ENCODE measurements at places on chromosomes 3 and 15.

DNA sequence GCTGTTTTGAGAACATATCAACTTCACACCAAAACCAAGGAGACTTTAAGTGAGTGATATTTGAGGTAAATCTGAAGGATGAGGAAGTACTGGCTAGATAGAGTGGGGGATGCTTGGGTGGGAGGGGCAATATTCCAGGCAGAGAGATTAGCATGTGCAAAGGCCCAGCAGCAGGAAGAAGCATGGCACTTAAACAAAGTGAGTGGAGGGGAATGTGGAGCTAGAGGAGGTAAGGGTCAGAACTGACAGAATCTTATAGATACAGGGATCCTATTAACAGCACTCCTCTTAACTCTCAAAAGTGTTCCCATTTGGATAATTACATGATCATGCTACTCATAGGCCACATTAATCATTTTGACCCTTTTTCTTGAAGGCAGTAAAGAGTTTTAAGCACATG lies 41.4 kb upstream of the SPRED1 start:
- DNase-seq, result no peak

DNA sequence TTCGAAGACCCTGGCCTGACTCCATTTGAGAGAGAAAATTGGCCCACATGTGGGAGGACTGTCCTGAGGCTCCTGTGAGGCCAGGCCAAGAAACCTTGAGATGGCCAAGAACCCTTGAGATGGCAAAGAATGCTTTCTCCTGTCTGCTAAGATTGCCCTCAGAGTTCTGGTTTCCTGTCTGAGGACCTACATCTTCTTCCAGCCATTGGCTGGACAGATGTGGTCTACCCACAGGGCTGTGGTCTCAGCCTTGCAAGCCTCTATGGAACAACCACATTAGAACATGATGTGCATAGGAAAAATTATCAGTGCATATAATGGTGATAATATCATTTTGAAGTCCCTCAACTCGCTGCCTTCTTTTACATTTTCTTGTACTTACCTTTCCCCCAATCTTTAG lies 10.8 kb upstream of the RASA2 start:
- DNase-seq, result no peak

DNA sequence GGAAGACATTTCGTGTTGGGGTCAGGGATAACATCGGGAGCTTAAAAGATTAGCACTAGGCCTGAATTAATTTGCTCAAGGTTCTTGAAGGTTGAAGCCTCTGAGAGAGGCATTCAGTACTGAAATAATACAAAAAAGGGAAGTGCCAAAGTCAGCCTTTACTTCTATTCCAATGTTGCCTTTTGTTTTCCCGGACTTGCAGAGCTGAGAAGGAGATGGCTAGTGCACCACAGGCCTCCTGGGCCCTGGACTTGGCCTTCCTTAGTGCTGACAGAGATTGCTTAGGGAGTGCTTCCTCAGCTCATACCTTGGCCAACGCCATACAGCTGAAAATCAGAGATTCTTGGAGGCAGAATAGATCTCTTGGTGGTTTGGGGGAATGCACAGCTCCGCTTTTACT lies 333.6 kb upstream of the TBL1XR1 start:
- no peak for DNase-seq

- no peak for DNase-seq
Observed at GRCh38 chr3:48398701-48399386, 26.8 kb downstream of the FBXW12 start.

DNA sequence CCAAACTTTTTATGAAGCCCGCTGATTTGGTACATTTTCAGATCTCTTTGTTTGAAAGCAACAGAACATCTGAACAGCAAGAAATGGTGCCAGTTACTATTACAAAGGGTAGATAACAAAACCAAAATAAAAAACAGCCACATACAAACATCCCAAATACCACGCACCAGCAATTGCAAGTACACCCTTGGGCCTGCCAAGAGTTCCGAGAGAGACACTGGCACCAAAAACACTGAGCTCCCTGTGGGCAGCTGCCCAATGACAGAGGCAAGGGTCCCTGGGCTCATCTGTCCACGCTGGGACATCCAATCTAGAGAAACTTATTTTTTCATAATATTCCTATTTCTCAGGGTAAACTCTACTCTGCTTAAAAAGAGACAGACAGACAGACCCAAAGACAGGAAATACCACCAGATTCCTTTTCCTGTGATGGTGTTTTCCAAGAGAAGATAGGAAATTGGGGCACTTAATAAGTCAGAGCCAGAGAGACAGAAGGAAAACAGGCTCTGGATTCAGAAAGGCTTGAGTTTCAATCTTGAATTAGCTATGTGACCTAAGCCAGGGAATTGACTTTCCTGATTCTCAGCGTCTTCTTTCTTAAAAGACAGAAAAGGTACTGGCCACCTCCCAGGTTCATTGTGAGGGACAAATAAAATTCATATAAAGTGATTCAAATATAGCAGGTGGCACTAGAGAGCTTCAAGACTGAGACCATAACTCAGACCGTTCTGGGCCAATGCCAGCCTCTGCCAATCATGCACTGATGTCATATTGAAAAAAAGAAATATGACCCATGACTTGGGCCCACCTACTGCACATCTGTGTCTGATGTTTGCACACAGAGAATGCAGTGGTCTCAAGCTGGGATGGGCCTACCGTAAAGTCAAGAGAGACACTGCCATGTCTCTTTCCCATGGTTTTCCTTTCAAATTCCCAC lies 61.3 kb downstream of the FOXP1 start:
- DNase-seq, result peak; percentile 36
